ENCODE measurements at places on chromosomes 7 and 10.
A peak's percentile ranks its signal among the peaks of the same experiment; 100 is the strongest.

- DNase-seq: peak; percentile 7
Observed at GRCh38 chr7:138975343-138976104, 5.7 kb downstream of the KIAA1549 start.

- no peak for DNase-seq
Observed at GRCh38 chr7:137916564-137916963, 69.8 kb upstream of the DGKI start.

- DNase-seq: no peak
Observed at GRCh38 chr7:81507221-81507620, 262.6 kb downstream of the HGF start.

DNA sequence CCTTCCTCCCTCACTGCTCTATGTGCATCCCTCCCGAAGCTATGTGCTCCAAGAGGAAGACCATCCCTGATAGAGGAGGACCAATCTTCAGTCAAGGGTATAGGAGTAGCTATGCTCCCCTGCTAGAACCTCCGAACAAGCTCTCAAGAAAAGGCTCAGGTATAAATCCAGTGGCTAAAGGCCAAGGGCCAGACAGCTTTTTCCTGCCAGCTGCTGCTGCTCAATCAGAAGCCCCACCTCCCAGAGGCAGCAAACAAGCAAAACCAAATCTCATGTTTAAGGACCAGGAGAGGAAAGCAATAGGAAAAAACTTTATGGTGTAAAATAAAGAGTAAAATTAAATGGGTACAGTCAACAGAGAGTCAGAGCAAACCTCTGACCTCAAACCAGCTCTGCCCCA, 187.2 kb downstream of the FGFR2 start:
- no peak for DNase-seq

GRCh38 chr10:47031901-47032465, 120.8 kb downstream of the PTPN20 start:
- no peak for DNase-seq

- no peak for DNase-seq
Observed at GRCh38 chr10:96285331-96285752, 14.0 kb upstream of the BLNK start.

DNA sequence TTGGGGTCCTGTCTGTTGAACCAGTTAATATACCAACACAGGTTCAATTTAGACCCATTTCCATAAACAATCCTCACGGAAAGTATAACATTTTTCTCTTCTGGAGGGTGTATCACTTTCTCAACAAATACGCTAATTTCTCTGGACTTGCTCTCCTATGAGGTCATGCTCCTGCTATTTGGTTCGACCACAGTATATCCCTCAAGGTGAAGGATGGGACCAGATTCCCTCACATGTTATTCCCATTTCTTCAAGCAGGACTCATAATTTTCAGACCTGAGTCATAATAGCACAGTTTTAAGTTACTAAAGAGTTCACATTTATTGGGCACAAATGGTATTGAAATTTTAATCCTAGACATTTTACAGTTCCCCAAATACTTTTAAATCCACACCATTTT, 57.2 kb downstream of the ADAM12 start:
- DNase-seq: no peak

Data from NCI-H774 (cell line).